GM04503 (cell line): ENCODE measurements at places on chromosomes 11 and 22.

DNA sequence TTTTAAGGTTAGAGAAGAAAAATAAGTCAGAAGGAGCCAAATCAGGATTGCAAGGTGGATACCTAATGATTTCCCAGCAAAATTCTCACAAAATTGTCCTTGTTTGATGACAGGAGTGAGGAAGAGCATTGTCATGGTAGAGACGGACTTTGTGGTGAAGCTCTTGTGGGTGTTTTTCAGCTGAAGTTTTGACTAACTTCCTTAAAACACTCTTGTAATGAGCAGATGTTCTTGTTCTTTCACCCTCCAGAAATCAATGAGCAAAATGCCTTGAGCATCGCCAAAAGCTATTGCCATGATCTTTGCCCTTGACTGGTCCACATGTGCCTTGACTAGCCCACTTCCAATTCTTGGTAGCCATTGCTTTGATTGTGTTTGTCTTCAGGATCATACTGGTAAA lies 20.0 kb downstream of the CALCB start:
- no peak for DNase-seq

GRCh38 chr11:72239849-72240460 lies 4.0 kb downstream of the PHOX2A start:
- DNase-seq, result no peak

- DNase-seq, result no peak
Measured at GRCh38 chr22:35624547-35624946, 7.4 kb upstream of the MB start.

GRCh38 chr22:46557736-46558480 lies 20.5 kb upstream of the CELSR1 start:
- DNase-seq, result no peak

DNA sequence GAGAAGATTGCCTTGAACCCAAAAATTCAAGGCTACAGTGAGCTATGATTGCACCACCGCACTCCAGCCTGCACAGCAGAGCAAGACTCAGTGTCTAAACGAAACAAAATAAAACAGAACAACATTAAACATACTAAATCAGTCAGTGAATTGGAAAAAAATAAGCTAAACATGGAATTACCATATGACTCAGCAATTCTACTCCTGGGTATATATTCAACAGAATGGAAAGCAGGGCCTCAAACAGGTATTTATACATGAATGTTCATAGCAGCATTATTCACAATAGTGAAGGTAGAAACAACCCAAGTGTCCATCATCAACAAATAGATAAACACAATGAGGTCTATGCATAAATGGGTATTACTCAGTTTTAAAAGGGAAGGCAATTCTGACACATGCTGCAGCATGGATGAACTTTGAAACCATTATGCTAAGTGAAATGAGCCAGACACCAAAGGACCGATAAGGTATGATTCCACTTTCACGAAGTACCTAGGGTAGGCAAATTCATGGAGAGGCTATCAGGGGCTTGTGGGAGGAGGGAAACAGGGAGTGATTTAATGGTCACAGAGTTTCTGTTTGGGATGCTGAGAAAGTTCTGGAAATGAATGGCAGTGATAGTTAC lies 15.5 kb downstream of the NTM start:
- no peak for DNase-seq
